ENCODE measurements at places on chromosomes 11 and 22. TPM values are rescaled to one million over a fixed set of nuclear protein-coding genes. Genes with fewer than 3 reads are reported as not detected.

The GRIK4 gene
- 0.11 TPM for total RNA-seq

The NAV2 gene
- total RNA-seq = 31.4 TPM

The MAFF gene
- total RNA-seq = 17.0 TPM

The CDC42BPG gene
- 0.68 TPM for total RNA-seq

The MMP7 gene
- total RNA-seq = not detected

The PGA5 gene
- total RNA-seq = not detected

The BACE1-AS gene
- total RNA-seq = 10.9 TPM

The RBX1 gene
- 58.5 TPM for total RNA-seq

The FAM118B gene
- 23.3 TPM for total RNA-seq

The PIWIL4 gene
- 1.2 TPM for total RNA-seq

The CLDN25 gene
- not detected for total RNA-seq

The PPP6R2 gene
- total RNA-seq = 62.6 TPM

The PATE2 gene
- total RNA-seq = not detected

DNA sequence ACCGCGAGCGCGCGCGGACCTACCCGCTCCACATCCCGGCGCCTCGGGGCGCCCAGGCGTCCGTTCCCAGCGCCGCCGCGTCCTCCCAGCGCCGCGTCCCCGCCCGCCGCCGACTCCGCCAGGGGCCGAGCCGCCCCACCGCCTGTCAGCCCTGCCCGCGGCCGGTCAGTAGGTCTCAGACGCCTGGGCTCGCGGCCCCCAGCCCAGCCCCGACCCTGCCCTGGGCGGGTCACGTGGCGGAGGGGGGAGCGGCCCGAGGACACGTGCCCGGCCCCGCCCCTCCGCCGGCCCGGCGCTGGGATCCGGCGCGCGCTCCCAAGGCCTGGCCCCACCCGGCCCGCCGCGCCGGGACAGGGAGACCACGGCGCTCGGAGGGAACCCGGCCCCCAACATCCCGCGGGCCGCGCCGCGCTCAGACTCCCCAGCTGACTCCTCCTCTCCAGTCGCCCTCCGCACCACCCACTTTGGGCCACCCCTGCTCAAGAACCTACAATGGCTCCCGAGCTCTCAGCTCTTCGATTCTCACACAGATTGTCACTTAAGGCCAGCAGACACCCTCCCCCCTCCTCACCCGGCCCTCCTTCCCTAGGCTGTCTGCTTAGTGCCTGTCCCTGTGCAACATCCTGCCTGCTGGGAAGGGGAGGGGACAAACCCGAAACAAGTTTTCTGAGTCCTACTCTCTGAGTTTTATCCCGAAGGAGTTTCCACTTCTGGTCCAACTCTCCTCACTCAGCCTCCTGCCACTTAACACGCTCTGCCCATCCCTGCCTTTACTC lies at the start of gene RAB3IL1:
Gene RAB3IL1 (minus strand): TSS at position 233 of the 776 bp plus-strand sequence. CDS start 199 bp downstream, at position 34.
- peak; percentile 88 for DNase-seq

GRCh38 chr11:72591785-72592502 lies 82.3 kb downstream of the PDE2A start:
- no peak for DNase-seq

DNA sequence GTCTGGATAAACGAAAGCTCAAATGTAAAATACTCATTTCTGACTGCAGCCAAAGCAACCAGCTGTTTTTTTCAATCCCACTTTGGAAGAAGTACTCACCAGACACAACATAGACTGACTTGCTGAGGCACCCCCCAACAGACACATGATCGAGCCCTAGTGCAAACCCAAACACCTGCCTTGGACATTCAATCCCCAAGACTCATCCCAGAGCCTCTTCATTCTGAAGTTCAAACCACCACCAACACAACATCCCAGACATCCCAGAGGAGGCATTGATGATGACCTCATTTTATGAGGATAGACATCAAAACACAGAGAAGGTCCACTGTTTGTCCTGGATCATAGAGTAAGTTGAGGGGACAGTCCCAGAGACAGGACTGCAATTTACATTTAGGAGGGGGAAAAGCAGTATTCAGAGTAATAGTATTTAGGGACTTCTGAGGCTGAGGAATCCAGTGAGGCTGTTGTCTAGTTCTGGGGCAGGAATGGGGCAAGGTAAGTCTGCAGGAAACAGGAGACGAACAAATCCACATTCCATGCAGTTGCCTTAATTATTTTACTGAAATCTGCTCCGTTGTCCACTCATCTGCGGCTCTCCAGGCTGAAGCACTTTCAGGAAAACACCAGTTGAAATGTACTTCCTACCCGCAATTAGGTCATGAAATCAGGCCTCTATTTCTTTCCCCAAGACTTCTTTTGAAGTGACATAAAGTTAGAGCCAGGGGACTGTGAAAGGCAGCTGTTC lies 54.8 kb downstream of the CLPB start:
- no peak for DNase-seq

- no peak for DNase-seq
Observed at GRCh38 chr11:12798609-12799011, 124.4 kb downstream of the TEAD1 start.

DNA sequence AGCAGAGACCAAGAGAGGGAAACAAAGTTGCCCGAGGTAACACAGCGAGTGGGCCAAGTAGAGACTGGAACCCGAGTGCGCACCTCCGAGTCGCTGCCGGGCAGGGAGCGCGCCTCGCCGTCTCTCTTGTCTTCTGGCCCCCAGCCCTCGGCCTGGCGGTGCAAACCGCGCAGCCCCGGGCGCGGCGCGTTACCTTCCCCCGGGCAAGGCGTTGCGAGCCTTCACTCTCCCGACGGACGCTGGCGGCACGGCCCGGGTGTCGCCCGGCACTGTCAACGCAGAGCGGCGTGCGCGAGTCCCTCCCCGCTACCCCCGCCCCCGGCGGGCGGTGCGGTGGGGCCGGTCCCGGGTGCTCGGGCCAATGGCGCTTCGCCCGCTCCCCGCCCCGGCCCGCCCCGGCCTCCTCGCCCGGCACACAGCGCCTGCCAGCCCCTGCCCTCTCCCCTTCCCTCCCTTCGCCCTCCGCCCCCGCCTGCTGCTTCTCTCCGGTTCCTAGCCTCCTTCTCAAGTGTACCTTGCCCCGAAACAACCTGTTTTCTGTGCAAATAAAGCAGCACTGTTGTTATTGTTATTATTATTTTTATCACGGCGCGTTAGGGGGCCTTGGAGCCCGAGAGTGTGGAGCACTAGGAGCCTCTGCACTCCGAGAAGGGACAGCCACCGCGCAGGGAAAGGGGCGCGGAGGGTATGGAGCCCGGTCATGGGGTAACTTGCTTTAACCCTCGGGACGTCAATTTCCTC lies at the start of gene SYTL2:
Gene SYTL2 (minus strand): TSS at position 271 of the 741 bp plus-strand sequence. CDS start 53,416 bp downstream, outside the sequence.
- DNase-seq = peak; percentile 85

GRCh38 chr11:12678092-12678491 lies 3.9 kb downstream of the TEAD1 start:
- no peak for DNase-seq

DNA sequence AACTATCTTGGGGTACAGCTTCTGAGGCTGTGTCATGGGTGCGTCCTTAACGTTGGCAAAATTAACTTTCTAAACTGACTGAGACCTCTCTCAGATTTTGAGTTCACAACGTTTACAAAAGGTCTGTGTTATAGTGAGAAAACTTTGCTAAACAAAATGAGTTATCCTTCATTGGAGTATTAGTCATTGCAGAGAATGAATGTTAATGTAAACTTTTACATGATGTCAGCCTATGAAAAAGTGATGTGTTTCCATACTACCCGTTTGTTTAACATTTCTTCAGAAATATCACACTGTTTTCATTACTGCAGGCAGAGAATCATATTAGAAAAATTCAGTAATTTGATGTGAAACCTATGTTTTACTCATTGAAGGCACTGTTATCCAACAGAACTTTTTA lies 32.1 kb downstream of the HSD17B12 start:
- DNase-seq = no peak

- DNase-seq = no peak
Observed at GRCh38 chr11:6652182-6652581, 3.4 kb downstream of the DCHS1 start.

GRCh38 chr22:19325296-19325948 lies 33.9 kb upstream of the CLTCL1 start:
- no peak for DNase-seq

DNA sequence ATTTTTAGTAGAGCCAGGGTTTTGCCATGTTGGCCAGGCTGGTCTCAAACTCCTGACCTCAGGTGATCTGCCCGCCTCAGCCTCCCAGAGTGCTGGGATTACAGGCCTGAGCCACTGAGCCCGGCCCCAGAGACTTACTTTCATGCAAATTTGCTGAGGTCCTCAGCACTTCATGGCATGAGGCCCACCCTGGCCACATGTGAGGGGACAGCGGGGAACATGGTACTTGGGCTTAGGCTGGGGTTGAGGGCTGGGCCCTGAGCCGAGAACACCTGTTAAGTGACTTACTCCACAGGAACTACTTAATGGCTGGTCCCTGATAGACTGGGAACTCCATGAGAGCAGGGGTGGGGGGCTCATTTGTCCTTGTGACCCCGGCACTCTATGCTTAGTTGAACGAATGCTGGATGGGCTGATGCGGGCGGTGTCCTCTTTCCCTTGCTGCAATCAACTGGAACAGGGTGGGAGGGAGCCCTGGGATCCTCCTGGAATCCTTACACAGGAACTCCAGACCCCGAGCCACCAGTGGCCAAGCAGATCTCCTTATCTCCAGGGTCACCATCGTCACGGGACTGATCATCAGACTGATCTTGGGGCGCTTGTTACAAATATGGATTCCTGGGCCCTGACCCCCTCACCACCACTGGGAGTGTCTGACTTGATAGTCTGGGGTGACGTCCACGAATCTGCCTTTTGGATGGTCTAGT lies 1.0 kb downstream of the VSIG10L2 start:
- DNase-seq = peak; percentile 64

- no peak for DNase-seq
Observed at GRCh38 chr11:86671531-86672006, 847 bp downstream of the ME3 start.

DNA sequence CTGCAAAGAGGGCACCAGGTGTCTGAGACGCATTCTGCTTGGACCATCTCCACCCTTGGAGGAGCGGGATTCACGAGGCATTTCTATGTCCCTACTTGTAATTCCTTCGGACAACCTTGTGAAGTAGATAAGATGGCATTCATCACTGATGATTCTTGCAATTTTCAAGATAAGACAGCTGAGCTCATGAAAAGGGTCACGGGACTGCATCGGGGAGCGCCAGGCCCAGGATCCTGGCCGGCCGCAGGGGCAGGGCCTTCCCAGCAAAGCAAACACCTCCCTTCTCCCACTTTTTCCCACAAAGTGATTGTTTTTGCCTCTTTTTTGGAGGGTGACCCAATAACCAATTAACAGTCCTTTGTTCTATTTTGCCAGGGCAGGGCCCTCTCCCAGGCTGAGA lies 8.4 kb downstream of the LIF start:
- DNase-seq = no peak

DNA sequence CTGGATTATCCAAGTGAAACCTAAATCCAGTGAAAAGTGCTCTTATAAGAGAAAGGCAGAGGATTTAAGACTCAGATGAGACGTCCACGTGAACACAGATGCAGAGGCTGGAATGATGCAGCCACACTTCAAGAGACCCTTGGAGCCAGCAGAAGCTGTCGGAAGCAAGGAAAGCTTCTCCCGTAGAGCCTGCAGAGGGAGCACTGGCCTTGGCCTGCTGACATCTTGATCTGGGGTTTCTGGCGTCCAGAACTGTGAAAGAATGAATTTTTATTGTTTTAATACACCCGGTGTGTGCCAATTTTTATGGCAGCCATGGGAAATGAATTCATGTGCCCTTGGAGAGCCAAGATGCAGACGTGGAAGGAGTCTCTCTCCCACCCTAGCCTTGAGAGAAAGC lies 407.0 kb upstream of the B3GAT1 start:
- DNase-seq = no peak

- DNase-seq = no peak
Observed at GRCh38 chr11:45289369-45289768, 3.2 kb upstream of the SYT13 start.

GRCh38 chr11:2651826-2652271 lies 47.9 kb downstream of the KCNQ1OT1 start:
- DNase-seq = no peak

- no peak for DNase-seq
Observed at GRCh38 chr22:44192816-44193534, 12.2 kb downstream of the PARVG start.

DNA sequence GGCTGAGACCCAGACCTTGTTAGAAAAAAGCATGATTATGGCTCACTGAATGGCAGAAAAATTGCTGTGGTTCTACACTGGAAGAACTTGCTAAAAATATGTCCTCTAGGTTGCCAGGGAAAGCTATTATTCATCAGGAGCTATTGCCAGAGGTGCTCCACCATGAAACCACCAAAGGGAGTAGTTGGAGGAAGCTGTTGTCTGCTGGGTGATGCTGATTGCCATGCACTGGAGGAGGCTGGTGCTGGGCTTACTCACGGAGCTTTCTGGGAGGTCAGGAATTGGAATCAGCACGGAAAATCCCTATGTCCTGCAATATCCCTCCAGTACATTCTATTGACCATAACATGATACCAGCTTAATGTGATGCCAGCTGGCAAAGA lies 199.6 kb upstream of the ZBED5 start:
- DNase-seq = no peak

GRCh38 chr11:132686886-132687285 lies 845.4 kb downstream of the OPCML start:
- DNase-seq = no peak

- peak; percentile 34 for DNase-seq
Observed at GRCh38 chr11:48111891-48112290, 104.7 kb upstream of the OR4B1 start.

DNA sequence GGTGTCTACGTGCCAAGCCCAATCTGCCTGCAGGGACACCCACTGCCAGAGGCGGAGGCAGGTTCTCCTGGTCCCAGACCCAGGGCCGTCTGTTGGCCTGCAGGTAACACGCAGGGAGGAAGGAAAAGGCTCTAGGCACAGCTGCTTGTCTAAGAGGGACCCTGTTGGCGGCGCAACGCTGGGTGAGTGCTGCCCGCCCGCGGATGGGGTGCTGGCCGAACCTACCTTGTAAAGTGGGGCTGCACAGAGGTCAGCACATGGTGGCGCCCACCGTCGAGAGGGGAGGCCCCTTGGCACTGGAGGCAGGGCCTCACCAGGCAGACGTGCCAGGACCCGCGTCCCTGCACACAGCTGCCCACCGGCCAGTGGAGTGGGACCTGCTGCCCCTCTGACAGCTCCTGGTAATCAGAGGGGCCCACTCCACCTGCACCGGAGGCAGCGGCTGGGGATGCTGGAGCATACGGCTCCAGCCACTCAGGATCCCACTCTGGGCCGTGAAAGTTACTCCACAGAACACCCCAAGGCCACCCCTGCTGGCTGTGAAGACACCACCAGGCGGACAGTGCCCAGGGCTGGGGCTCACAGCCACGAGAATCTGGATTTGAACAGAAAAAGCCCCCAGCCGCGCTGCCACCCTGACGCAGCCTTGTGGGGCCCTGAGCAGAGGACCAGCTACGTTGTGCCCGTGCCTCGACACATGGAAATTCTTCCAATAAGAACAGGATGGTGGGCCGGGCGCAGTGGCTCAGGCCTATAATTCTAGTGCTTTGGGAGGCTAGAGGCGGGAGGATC lies 24.0 kb downstream of the TBX1 start:
- DNase-seq = no peak

DNA sequence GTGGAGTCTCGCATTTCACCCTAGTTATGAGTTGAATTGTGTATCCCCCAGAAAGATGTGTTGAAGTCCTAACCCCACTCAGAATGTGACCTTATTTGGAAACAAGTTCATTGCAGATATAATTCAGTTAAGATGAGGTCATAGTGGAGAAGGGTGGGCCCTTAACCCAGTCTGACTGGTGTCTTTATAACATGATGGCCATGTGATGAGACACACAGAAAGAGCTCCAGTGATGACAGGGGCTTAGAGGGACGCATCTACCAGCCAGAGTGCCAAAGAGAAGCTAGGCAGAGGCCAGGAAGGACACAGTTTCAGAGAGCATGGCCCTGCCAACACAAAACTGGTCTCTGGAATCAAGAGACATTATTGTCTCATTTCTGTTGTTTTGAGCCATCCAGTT lies 50.3 kb downstream of the LARGE1 start:
- DNase-seq = no peak
